Stimulated activated CD8-positive, alpha-beta memory T cell treated with anti-CD3 and anti-CD28 coated beads, Interleukin-15, amount 100 ng/mL, for 4 hours (primary cell): ENCODE measurements at places on chromosomes 7 and 10.

DNA sequence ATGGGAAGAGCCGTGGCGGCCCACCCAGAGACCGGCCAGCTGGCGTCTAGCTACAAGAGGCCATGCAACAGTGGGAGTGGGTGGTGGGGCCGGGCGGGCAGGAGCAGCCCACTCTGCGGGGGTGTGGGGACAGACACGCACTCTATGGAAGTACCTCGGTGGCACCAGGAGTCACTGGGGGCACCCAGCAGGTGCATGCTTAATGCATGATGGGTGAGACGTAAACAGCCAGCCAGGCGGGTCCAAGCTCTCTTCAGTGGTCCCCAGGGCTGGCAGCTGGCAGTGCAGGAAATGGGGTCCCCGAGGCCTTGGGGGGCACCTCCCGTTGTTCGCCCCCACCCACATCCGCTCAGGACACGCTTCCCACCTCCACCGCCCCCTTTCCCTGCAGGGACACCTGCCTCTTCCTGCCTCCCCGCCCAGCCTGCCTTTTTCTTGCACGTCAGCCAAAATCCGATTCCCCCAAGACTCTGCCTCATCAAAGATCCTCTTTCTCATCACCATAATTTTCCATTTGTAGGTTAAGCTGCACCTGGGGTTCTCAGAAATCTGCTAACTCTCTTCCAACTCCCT is 22.6 kb upstream of the PSMG3 start:
- DNase-seq, result no peak

- DNase-seq, result no peak
Observed at GRCh38 chr7:129351320-129351719, 82.9 kb upstream of the STRIP2 start.

GRCh38 chr10:31867646-31868045 is 61.0 kb downstream of the ARHGAP12 start:
- no peak for DNase-seq

DNA sequence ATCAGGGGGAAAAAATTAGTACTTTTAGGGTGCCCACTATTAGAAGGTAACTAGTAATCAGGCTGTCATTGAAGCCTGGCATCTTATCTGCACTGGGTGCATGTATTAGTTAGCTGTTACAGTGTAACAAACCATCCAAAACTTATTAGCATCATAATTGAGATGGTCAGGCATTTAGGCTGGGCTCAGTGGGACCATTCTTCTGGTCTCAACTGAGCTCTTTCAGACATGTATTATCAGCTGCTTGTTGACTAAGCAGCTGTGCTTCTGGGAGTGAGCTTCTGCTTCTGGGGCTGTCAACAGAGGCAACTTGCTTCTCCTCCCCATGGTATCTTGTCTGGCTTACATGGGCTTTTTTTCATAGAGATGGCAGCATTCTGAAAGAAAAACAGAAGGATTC is 154.0 kb upstream of the ZNF92 start:
- no peak for DNase-seq

DNA sequence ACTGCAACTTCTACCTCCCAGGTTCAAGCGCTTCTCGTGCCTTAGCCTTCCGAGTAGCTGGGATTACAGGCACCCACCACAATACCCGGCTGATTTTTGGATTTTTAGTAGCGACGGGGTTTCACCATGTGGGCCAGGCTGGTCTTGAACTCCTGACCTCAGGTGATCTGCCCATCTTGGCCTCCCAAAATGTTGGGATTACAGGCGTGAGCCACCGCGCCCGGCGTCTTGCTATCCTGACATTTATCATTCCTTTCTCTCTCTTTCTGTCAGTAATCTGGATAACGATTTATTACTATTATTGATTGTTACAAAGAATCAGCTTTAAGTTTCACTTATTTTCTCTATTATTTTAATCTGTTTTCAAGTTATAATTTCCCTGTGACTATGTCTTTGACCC is 548.4 kb downstream of the CNTNAP2 start:
- no peak for DNase-seq

- DNase-seq, result no peak
Observed at GRCh38 chr7:77544518-77544917, 7.4 kb downstream of the PTPN12 start.

DNA sequence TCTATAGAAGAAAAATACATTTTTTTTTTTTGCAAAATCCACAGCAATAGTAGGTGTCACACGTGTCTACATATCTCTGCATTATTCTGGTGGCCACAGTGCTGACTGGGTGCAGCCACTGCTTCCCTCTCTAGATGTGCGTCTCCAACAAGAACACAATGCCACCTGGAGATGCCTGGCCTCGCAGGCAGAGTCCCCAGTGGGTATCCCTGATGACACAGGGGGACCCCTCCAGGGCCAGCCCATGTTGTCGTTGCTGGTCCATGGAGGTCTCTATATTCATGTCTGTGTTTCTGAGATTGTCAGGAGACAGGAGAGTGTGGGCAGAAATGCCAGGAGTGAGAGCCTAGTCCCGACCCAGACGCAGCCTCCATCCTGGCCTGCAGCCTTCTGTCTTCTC is 345.9 kb upstream of the SHH start:
- no peak for DNase-seq

DNA sequence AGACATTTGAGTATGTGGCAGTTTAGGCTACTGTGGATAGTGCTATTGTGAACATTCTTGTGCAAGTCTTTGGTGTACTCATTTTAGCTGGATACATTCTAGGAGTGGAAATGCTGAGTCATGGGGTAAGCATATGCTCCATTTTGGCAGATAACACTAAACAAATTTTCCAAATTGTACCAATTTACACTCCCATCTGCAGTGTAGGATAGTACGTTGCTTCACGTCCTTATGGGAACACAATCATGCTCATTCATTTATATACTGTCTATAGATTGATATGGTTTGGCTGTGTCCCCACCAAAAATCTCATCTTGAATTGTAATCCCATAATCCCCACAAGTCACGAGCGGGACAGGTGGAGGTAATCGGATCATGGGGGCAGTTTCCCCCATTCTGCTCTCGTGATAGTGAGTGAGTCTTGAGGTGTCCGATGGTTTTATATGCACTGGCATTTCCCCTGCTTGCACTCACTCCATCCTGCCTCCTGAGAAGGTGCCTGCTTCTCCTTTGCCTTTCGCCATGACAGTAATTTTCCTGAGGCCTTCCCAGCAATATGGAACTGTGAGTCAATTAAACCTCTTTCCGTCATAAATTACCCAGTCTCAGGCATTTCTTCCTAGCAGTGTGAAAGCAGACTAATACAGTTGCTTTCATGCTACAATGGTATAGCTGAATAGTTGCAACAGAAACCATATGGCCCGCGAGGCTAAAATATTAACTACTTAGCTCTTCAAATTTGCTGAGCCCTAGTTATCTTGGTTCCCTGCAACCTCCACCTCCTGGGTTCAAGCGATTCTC is 25.6 kb downstream of the RNF216 start:
- DNase-seq, result no peak

GRCh38 chr7:106167439-106168136 is 55.5 kb upstream of the SYPL1 start:
- DNase-seq, result no peak

- DNase-seq, result no peak
Observed at GRCh38 chr10:32171204-32171603, 115.0 kb upstream of the KIF5B start.

GRCh38 chr7:145481985-145482384 is 634.6 kb upstream of the CNTNAP2 start:
- DNase-seq, result no peak

GRCh38 chr10:34717429-34717828 is 97.7 kb downstream of the PARD3 start:
- no peak for DNase-seq
